ENCODE measurements at places on chromosomes 13 and 19. TPM values are rescaled to one million over a fixed set of nuclear protein-coding genes. Genes with fewer than 3 reads are reported as not detected.
A peak's percentile ranks its signal among the peaks of the same experiment; 100 is the strongest.

The ZBTB32 gene
- not detected for total RNA-seq

- DNase-seq, result no peak
These were observed 210.8 kb upstream of the UBL3 start for GRCh38 chr13:30061217-30061616.

DNA sequence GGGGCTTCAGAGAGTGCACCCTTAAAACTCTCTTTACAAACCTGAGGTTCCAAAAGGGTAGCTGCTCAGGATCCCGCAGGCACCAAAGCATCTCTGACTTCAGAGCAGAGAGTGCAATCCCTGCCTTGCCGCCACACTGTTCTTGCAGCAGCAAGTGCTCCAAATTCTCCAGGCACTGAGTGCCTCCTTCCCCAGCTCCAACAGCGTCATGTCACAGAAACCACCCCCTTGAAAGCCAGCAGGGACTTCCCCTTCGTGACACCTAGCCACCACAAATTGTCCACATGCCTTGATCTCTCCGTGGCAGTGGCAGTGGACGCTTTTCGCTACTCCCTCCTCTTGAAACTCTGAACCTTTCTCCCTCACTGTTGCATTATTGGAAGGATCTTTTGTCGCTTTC is 39.9 kb downstream of the MBNL2 start:
- no peak for DNase-seq

The OVOL3 gene
- total RNA-seq, result not detected

DNA sequence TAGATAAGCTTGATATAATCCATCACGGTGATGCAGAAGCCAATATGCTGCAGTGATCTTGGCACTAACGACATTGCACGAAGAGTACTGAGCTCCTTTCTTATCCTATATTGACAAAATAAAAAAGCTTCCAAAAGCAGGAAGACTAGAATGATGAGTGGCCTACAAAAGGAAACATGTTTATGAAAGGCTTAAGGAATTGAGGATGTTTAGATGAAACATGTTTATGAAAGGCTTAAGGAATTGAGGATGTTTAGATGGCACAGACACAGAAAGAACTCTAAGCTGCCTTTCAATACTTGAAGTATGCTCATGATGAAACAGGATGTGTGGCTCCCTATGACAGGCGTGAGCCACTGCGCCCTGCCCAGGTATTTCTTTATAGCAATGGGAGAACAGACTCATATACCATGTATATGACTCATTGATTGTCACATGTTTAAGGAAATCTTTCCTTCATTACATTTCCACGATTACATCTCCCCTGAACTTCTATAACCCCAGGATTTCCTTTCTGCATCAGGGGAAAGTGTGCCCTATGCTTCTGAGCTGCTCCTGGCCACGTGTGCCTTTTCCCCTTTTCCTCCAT is 690.8 kb upstream of the ARGLU1 start:
- no peak for DNase-seq

DNA sequence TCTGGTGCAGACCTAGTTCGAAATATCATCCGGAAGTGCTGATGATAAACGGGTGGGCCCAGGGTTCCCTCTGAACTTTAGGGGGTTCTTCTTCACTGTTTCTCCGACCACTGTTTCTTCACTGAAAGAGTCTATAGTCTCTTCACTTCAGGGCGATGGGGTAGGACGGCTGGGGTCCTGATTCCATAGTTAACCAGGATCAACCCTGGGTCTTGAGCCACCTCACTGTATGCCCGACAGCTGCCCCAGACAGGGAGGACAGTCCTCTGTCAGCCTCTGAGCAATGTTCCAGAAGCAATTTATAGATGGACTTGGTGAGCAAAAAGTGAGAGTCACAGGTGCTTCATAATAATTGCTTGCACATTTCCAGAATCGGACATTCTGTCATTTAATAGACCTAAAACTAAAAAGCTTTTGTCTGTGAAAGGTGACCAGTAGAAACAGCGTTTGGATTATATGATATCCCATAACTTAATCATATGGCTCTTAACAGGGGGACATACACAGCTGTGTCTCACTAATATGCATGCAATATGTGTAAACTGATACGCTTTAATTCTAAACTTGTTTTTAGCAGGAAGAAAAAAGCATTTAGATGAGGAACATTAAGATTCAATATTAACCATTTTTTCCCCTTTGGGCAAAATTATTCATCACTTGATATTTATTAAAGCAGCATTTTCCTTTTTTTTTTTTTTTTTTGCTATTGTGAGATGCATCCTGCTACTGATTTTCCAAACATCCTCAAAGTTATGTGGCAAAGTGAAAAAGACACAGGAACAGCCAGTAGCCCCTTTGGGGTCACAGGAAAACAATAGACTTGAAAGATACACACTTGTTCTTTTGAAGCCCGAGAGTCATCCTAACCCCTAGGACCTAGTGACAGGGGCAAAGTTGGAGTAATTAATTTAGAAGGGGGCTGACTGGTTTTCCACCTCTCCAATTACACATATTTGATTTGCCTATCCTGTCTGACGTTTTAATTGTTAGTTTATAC is 277.0 kb downstream of the ZNF536 start:
- peak; percentile 24 for DNase-seq

The ARRDC5 gene
- total RNA-seq, result 0.67 TPM

- DNase-seq, result no peak
These were observed 176.9 kb downstream of the KDM4B start for GRCh38 chr19:5145521-5146511.
